Psoas muscle (tissue), 8 donors: ENCODE measurements at places on chromosomes 3 and 15. TPM values are rescaled to one million over a fixed set of nuclear protein-coding genes. Genes with fewer than 3 reads are reported as not detected.

DNA sequence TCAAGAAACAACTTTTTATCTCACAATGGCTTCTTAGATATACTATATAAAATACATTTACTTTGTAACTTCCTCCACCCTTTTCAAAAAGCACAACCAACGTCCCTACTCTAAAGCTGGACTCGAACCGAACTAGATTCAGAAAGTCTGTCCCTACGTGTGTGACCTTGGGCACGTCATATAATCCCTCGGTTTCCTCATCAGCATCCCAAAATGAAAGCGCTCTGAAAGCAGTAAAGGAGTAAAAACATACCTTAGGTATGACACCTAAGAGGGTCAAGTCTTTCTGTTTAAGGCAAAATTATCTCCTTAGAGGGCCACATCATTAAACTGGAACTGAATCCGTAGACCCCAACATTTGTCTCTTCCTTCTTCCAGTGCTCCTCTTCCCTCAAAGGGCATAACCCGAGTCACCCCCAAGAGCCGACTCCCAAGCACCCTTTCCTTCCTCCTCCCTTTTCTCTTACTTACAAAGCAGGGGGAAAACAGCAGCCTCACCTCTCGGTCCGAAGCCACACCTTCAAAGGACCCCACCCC is 663 bp downstream of the PDCD10 start:
- DNase-seq: no peak

The TERC gene
- not detected for total RNA-seq

The ELL3 gene
- total RNA-seq: 1.3 TPM

- no peak for DNase-seq
Measured at GRCh38 chr3:124078953-124079911, 87.3 kb upstream of the ROPN1 start.

DNA sequence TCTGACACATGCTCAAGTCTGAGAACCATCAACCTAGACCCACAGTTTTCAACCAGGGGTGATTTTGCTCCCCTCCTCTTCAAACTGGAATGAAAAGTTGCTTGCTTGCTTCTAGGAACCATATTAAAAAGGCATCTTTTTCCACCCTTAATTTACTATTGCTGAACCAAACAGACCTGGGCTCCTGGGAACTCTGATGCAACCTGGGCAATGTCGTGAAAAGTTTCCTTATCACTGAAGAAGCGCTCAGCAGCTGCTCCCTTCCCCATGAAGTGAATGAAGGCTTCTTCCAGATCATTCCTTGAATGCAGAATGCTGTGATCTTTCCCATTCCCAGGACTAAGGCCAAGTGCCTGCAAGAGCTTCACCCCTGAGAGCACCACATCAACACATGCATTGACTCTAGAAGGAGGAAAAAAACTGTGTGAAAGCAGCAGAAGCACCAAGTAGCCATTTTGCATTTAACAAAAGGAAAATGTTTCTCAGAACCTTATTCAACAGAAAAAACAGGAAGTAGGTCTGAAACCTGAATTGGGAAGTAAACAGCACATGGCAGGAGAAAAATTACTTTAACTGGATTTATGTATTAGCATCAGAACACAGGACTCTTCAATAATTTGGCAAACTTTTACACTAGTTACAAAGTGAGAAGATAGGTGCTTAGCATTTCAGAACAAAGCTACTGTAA is 8.7 kb downstream of the ADPGK start:
- DNase-seq: no peak

- no peak for DNase-seq
Measured at GRCh38 chr3:122576174-122576940, 1.1 kb upstream of the PARP15 start.

GRCh38 chr3:195095035-195095703 is 175.8 kb downstream of the XXYLT1 start:
- DNase-seq: peak; percentile 38

The SPTSSB gene
- 1.2 TPM for total RNA-seq

The DPPA4 gene
- total RNA-seq: not detected

DNA sequence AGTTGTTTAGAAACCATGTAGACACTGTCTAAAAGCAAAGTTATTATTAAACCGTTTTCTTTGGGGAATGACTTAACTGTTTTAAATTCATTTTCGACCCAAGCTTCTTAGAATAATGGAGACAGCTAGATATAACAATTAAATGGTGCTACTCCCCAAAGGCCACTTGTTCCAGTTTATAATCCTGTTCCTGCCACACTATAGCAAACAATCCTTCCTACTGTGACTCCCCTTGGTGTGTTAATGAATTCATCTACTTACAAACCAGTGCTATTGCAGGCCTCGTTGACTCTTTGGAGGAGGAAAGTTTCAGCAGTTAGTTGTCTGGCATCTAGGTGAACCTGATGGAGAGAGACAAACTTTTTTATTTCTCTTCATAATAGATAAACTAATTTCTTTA is 25.2 kb upstream of the CLSTN2 start:
- DNase-seq: no peak

- DNase-seq: no peak
Measured at GRCh38 chr3:64120876-64121275, 97.6 kb upstream of the PSMD6 start.

The TMED3 gene
- 2.7 TPM for total RNA-seq

GRCh38 chr15:41977757-41978383 is 5.5 kb upstream of the EHD4 start:
- DNase-seq: peak; percentile 22

DNA sequence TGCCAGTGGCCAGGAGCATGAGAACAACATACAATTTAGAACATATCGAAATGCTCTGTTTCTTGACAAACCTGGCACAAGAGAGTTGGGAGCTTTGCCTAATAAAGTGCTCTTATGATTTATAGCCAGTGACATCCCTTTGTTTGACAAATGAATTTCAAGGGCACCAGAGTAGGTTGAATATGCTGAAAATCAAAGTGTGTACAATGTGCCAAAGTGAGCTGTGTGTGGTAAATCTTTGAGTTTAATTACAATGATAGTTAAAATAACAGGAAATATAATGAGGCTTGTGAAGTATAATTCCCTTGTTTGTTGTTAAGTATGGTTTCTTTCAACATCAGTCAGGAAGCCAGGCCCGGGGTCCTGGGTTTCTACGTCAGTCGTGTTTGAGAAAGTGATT is 211.9 kb downstream of the EBLN2 start:
- no peak for DNase-seq

The FGF7 gene
- 1.4 TPM for total RNA-seq

GRCh38 chr15:39472621-39473297 is 108.1 kb upstream of the THBS1 start:
- DNase-seq: peak; percentile 78

The HRG gene
- not detected for total RNA-seq

The PSTPIP1 gene
- total RNA-seq: 2.2 TPM

The DNAJB11 gene
- 18.8 TPM for total RNA-seq

GRCh38 chr3:140186421-140186920 is 251.5 kb downstream of the CLSTN2 start:
- no peak for DNase-seq

- DNase-seq: no peak
Measured at GRCh38 chr3:146072824-146073223, 88.2 kb downstream of the PLOD2 start.

DNA sequence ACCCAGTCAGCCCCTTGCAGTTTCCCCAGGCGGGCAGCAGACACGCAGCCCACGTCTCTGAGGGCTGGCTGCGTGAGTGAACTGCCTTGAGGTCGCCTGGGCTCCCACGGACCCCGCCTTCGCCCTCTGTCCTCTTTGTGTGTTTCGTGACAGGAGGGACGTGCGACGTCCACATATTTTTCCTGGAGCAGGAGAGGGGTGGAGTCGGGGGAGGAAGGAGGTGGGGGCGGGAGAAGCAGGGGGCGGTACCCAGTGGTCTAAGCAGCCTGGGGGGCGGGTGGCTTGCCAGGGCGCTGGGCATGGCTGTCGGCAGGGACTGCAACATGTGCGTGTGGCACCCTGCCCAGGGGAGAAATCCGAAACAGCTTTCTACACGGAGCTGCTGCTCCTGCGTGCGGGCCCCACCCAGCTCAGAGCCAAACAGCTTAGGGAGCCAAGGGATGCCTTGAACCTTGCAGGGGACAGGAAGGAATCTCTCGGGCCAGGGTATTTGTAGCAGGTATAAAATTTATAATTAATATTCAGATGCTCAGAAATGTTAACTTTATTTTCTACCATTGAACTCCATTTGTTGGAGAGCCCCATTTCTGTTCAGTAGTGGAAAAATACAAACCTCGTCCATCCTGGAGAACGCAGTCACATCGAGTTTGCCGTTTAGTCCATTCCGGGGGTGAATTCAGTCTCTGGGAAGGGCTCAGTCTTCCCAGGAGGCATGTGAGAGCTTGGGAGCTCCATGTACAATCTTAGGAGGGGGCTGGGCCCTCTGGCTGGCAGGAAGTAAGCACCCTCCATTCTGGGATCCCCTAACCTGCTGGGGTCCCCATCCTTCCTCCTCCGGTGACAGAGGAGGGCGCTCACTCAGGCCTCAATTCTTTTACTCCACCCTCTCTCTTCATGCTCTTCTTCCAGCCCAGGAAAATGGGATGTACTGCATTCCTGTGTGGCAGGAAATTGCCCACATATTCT is 79.1 kb upstream of the MEF2A start:
- DNase-seq: peak; percentile 88

The RETNLB gene
- total RNA-seq: not detected

The SLC28A2 gene
- total RNA-seq: not detected

GRCh38 chr3:144287001-144287400 is 315.4 kb downstream of the DIPK2A start:
- DNase-seq: no peak

GRCh38 chr3:17949101-17949500 is 206.7 kb upstream of the TBC1D5 start:
- no peak for DNase-seq

The VEPH1 gene
- 0.25 TPM for total RNA-seq

GRCh38 chr3:84904816-84905555 is 53.8 kb upstream of the CADM2 start:
- peak; percentile 46 for DNase-seq

DNA sequence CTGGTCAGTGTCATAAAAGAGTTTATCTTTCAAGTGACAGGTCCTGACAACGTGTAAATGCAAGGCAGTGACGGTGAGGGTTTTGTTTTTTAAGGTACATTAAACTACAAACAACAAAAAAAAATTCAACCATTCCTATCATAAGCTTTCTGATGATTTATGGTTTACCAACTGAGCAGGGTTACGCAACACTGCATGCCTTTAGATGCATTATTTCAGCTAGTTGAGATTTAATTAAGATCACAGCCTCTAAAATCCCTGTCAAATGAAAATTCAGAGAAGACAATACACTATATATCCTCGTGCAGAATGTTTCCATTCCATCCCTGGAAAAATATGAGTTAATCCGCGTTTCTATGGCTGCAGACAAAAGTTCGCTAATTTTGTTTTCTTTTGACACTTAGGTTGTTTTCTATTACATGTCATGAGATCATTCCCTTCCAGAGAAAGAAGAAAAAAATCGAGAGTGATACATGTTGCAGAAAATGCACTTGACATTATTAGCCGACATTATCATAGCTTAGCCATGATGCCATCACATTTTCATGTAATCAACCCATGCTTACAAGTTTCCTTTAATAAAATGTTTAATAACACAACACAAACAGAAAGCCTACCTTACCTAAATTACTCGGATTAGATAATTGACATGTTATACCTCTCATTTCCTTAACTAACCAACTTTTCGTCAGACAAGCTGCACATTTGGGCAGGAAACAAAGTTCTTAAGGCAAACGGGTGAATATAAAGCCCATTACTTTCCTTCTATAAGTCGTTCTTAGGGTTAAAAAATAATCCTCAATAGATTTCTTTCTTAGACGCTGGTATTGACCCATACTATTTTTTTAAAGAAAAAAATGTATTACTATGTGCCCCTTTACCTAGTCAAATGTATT is 521.2 kb downstream of the FOXP1 start:
- DNase-seq: no peak

GRCh38 chr15:80523746-80524145 is 119.6 kb downstream of the ARNT2 start:
- no peak for DNase-seq
